ENCODE measurements at places on chromosomes 3 and 15.

DNA sequence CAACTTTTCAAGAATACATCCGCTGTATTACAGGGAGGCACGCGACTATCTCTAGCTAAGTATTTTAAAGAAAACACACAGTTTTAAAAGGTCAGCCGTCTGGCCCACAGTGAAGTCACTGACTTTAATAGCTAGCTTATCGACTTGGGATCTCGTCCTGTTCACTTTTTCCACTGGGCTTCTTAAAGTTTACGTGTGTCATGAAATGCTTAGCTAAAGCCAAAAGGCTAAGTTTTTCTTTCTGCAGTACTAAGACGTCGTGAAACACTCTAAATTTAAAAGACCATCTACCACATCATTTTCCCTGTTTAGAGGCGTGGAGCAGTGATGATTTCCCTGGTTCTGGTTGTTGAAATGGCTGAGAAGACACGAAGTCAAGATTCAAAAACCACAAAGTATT lies 27.1 kb downstream of the LRIG1 start:
- peak; percentile 35 for DNase-seq

- no peak for DNase-seq
These were observed 38.2 kb upstream of the ACP3 start for GRCh38 chr3:132279030-132279429.

GRCh38 chr3:194640829-194641228 lies 7.6 kb upstream of the TMEM44 start:
- DNase-seq: no peak

DNA sequence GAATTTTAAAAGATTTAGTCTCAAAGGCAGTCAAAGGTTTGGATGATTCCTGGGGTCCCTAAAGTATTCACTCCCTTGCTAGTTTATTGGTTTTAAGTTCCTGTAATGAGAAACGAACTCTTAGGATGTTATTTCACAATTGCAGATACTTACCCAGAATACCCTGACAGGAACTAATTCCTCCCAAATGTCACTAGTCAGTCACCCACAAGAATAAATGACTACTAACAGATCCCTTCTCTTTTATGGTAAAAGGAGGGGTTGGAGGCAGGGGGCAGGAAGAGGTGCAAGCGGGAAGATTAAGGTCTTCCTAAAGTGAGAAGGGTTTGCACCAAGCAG lies 174.2 kb upstream of the SLC2A2 start:
- DNase-seq: no peak

DNA sequence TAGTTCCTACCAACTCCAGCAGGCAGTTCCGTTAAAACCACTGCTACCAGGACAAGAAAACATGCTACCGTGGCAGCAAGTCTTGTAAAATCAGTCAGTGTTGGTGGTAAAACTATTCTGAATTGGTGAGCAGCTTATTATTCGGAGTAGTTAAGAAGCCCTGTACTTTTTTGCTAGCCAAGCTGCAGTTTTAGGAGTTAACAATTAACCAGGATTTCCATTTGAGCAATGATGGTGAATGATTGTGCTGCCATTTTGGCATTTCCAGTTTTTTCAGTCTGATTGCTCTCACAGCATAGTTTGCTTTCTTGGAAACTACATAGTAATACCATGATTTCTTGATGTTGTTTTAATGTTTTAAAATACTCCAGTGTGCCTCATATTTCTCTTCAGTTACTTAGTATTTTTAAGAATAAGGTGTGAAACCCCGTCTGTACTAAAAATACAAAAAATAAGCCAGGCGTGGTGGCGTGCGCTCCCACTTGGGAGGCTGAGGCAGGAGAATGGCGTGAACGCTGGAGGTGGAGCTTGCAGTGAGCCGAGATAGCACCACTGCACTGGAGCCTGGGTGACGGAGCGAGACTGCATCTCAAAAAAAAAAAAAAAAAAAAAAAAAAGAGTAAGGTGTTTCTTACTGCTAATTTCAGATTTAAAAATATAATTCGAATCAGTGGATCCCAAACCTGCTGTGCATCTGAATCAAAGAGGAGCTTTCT lies 43.8 kb upstream of the SCAANT1 start:
- DNase-seq: no peak

GRCh38 chr3:172100482-172100881 lies 61.1 kb downstream of the FNDC3B start:
- DNase-seq: no peak

DNA sequence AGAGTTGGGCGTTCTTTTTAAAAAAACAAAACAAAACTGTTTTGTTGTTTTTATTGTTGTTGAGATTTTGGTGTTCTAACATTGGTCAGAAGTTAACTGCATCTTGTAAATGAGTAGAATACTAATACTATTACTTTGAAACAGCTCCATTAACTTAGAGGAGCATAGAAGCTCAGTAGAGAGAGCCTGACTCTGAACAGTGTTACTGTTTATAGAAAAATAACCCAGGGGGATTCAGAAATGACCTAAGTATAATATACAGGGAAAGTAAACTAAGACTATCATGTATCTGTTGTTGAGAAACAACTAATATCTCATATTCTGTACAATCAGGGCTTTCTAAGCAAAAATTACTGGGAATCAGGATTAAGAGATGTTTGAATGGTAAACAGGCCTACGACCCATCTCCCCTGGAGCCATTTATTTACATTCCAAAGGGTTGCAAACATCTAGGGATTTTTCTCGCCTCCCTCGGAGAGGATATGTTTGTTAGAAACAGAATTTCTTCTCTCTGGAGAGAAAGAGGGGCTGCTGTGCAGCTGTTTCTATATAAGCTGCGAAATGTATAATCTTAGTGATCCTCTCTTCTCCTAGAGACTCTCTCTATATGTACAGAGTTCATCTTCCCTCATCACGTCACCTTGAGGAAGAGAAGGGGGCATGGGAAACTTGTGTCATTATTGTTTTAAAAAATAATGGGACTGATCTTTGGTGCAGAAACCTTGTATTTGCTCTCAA lies 827.5 kb upstream of the DPPA4 start:
- no peak for DNase-seq

GRCh38 chr15:101028772-101029438 lies 109.7 kb downstream of the LRRK1 start:
- no peak for DNase-seq

DNA sequence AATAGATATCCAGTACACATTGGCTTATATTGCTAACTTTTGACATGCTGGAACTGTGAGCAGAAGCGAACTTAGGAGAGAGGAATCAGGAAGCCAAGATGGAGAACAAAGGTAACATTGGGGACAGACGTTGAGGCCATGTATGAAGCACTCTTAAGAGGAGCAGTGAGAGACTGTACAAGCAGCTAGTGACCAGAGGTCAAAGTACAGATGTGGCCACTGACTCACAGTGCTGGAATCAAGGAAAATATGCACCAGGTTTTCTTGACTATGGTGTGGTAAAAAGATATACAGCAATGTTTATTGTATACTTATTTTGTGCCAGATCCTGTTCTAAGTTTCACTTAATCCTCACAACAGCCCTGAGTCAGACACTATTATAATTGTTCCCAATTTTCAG lies 2.0 kb upstream of the IL20RB start:
- no peak for DNase-seq

- DNase-seq: peak; percentile 85
These were observed 25.0 kb downstream of the IRAK2 start for GRCh38 chr3:10189557-10190354.

DNA sequence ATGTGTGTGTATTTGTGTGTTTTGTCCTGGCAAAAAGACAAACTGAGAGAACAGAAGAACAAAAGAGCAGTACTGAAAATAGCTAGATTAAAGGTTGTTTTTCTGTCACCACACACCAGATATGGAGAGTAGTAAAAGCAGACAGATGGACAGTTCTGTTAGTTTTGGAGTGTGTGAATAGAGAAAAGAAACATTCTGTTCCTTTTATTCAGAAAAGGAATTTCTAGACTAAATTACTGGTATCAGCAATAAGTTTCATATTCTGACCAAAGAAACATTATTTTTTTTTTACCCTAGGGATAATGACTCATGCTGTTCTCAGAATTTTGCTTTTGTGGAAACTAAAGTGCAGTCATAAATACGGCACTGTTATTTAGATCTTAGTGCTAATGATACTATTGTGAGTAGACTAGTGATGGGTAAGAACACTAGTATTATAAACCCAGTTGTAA lies 32.9 kb downstream of the PIK3CA start:
- peak; percentile 39 for DNase-seq

- DNase-seq: no peak
These were observed 157.1 kb upstream of the TMC3 start for GRCh38 chr15:81531109-81531592.

- DNase-seq: no peak
These were observed 18.3 kb downstream of the TBC1D21 start for GRCh38 chr15:73891328-73892315.

- DNase-seq: no peak
These were observed 34.0 kb downstream of the ACSBG1 start for GRCh38 chr15:78200276-78200930.

GRCh38 chr3:16050641-16051467 lies 123.6 kb upstream of the GALNT15 start:
- no peak for DNase-seq

DNA sequence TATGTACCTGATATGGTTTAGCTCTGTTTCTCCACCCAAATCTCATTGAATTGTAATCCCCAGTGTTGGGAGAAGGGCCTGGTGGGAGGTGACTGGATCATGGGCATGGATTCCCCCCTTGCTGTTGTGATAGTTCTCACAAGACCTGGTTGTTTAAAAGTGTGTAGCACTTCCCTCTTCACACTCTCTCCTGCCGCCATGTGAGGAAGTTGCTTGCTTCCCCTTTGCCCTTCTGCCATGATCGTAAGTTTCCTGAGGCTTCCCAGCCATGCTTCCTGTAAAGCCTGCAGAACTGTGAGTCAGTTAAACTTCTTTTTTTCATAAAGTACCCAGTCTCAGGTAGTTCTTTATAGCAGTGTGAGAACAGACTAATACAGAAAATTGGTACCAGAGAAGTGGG lies 93.1 kb downstream of the C3orf70 start:
- no peak for DNase-seq

DNA sequence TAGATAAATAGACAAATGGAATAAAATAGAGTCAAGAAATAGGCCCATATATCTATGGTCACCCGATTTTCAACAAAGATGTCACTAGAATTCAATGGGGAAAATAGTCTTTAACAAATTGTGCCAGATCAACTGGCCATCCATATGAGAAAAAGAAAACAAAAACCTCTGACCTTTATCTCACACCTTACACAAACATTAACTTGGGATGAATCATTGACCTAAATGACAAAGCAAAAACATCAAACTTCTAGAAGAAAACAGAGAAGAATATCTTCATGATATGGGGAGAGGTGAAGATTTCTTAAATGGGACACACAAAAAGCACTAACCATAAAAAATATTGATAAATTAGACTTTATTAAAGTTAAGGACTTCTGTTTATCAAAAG lies 31.9 kb downstream of the ITGA11 start:
- DNase-seq: no peak

GRCh38 chr3:196995027-196995426 lies 26.4 kb upstream of the PIGZ start:
- no peak for DNase-seq

DNA sequence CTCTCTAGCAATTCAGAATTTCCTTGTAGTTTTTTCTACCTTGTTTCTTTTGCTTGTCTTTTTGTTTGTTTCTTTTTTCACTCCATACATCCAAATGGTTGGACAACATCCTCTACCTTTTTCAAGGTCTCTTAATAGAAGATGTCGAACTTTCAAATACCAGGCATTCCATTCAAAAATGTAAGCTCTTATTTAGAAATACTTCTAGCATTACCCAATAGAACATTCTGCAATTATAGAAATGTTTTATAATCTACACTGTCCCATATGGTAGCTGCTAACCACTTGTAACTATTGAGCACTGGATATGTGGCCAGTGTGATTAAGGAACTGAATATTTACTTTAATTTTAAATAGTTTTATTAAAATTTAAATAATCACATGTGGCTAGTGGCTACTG lies 196.2 kb upstream of the MRPL3 start:
- no peak for DNase-seq

DNA sequence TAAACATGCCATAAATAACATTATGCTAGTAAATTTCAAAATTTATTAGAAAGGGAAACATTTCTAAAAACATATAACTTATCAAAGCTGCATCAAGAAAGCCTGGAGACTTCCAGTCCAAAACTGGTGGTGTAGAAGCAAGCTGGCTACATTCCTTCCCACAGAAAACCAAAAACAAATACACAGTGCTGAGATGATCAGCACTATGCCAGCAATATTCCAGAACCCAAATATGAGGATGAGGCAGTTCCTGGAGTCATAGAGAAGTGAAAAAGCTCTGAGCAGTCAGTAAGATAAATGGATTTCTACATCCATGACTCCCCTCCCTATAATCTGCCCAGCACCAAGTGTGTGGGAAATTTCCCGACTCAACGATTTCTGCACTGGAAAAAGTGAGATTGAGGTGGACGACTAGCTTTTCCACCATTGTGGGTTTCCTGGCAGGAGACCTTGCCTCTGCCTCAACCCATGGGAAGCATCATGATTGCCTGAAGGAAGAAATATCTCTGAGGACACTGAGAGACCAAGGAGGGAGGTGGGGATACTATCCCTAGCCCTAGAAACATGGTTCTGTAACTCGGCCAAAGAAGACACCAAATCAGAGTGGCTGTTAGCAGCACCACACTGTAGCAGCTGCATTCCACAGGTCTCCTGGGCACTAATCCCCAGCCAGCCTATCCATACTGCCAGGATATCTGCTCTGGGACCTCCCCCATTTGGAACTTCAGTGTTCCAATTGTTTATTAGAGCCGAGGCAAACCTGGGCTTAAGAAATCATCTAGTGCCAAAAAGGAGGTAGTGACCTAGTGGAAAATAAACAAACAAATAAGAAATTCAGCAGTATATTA lies 11.8 kb upstream of the CLN6 start:
- DNase-seq: no peak

DNA sequence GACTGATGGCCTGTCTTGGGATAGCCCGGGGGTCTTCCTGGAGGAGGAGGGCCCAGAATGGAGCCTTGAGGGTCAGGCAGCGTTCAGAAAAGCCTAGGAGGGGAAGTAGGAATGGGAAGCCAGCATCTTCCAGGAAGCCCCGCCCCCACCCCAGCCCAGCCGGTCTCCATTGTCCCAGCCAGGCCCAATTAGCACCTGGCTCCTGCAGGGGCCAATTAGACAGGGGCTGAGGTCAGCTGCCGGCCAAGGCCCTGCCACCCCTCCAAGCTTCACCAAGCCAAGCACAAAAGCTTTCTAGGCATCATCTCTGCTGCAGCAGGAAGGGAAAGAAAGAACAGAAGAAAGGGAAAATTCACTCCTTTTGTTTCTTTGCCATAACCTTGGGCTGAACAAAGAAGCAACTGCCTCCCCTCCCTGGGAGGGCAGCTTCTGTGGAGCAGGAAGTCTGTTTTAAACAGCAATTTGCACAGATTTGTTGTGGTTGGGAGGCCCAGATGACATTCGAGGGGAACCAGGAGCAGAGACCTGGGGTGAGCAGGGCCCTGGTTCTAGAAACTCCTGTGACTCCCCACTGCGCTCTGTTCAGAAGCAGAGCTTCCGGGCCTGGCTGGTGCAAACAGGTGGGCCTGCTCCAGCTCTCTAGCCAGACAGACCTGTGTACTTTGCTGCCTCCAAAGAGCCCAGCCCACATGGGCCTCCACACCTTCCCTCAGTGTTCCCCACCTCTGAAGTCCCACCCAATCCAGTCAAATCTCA lies 47.7 kb downstream of the CYP11A1 start:
- DNase-seq: no peak

GRCh38 chr3:122948408-122948807 lies 79.2 kb downstream of the SEMA5B start:
- no peak for DNase-seq

- DNase-seq: no peak
These were observed 10.6 kb downstream of the IL17RB start for GRCh38 chr3:53856964-53857363.

All from activated CD4-positive, alpha-beta T cell treated with anti-CD3 and anti-CD28 coated beads, Interleukin-2, Interleukin-6, amounts not matched to agents 100 ng/mL and 50 ng/mL, durations not matched to agents 16 hours and 8 hours (primary cell).